ENCODE measurements at places on chromosomes 5 and 9. TPM values are rescaled to one million over a fixed set of nuclear protein-coding genes. Genes with fewer than 3 reads are reported as not detected.

- no peak overlapping the region for H3K4me3 ChIP-seq
- no peaks in the 10 kb centered on the region for H3K36me3 ChIP-seq
- no peak overlapping the region for H3K27ac ChIP-seq
- no peaks in the 10 kb centered on the region for H3K27me3 ChIP-seq
- H3K4me1 ChIP-seq: peaks cover 8% of the 10 kb centered on the region
- no peak for DNase-seq
Observed at GRCh38 chr5:151214614-151215545, 9.0 kb downstream of the CCDC69 start.

DNA sequence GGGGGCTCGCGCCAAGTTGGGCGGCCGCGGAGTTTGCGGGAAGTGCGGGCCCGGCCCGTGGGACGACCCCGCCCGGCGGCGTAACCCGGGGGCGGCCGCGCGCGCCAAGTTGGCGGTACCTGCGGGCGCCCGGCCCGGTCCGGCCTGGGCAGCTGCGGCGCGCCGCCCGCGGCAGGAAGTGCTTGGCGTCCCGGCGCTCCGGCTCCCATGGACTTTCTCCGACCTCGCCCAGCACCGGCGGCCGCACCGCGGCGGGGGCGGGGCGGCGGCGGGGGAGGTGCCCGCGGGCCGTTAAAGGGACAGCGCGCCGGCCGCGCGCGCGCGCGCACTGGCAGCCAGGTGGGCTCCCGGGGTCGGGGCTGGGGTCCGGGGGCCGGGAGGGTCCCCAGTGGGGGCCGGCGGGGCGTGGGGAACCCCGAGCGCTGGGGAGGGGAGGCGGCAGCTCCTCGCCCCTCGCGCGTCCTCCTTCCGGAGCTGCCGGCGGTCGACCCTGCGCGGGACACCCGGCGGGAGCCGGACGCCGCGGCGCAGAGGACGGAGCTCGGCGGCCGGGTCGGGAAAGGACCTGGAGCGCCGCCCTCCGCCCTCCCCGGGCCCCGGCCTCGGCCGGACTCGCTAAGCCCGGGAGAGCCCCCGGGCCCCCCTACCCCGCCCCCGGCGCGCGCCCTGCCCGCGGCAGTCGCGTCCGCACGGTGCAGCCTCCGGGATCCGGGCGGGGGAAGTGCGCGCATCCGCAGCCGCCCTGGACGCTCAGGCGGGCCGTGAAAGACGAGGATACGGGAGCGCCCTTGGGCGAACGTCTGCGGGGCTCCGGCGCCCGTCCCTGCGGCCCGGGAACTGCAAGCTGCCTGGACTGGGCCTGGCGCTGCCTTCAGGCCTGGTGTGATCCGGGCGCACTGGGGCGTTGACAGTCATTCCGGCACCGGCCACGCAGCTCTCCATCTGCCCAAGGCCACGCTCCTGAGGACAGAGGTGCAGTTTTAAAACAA, at the start of gene NACC2:
NACC2 (minus strand) TSS at position 220 of the 989 bp plus-strand sequence. CDS start 44,768 bp downstream, outside the sequence.
- DNase-seq: no peak
- no peaks in the 10 kb centered on the region for H3K27me3 ChIP-seq
- H3K36me3 ChIP-seq: no peaks in the 10 kb centered on the region
- H3K27ac ChIP-seq: peak within 1 kb of the TSS; percentile 94

The OR2V2 gene
- total RNA-seq: not detected

DNA sequence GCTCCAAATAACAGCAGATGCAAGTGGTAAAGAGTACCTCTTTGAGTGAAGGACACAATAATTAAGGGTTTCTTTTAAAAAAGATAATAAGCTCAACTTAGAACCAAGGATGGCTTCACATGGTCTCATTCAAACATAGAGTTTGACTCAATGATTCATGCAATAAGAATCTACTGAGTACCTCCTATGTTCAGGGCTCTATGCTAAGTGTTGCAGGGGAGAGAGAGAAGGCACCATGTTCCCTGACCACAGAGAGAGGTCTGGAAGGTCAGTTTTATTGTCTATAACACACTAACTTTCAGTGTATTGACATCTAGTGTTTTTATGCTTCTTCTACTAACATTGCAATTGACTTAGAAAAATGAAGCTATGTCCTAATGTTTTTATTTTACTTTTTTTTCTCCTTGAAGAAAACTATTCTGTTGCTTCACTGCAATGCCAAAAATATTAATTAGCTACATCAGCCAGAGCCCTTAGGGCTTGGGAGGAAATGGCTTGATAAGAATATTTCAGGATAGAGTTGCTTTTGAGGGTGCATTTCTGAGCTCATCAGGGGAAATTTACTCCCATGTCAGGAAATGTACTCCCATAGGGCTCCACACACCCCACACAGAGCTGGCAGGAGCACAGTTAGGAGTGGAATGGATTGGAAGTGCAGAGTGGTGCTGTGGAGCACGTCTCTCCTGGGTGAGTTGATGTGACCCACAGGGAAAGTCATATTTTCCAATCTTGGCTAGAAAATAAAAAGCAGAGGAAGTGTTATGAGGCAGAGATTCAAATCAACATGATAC, 106.6 kb downstream of the PDE8B start:
- no peak overlapping the region for H3K27ac ChIP-seq
- H3K4me1 ChIP-seq: peaks cover 5% of the 10 kb centered on the region
- H3K27me3 ChIP-seq: no peaks in the 10 kb centered on the region
- H3K36me3 ChIP-seq: no peaks in the 10 kb centered on the region

- no peaks in the 10 kb centered on the region for H3K27me3 ChIP-seq
- no peaks in the 10 kb centered on the region for H3K4me1 ChIP-seq
- H3K4me3 ChIP-seq: no peak overlapping the region
- no peaks in the 10 kb centered on the region for H3K36me3 ChIP-seq
- H3K27ac ChIP-seq: no peak overlapping the region
Observed at GRCh38 chr5:162769019-162769418, 668.4 kb upstream of the CCNG1 start.

The NADK2 gene
- total RNA-seq: 31.5 TPM

The PRR16 gene
- 25.5 TPM for total RNA-seq

DNA sequence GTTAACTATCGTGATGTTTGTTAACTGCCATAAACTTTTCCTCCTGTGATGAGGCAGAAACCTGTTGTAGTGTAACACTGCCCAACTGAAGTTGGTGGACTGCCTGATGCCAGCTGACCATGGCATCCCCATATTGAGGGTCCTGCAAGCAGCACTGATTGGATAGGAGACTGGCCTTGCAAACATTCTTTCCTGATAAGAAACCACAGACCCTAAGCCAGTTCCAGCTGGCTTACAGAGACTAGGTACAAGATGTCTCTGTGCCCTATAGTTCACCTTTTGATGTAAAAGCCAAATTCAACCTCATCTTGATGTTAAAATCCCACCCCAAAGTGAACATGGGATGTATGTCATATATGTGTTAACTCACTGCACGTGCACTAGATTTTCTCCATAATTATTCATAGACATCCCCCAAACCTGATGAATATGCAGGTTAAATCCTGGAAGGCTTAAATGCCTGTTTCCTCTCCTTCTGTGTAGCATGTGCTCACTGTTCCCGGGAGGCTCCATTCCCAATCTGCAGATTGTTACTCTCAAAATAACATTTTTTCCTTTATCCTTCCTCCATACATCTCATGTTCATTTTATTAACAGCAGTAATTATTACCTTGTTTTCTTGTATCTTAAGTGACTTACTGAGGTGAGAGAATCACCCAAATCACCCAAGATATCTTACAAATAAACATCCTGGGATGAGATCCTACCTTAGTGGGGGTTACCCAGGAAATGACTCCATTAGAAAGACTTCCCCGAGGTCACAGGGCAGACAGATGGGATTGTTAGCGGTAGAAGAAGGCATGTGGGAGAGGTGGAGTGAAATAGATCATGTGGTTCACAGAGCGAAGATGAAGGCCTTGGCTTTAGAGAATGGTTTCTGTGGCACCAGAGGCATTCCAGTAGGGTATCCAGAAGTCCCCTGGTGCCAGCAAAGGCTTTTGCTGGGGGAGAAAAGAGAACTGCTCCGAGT, 566.7 kb downstream of the CCDC171 start:
- H3K36me3 ChIP-seq: no peaks in the 10 kb centered on the region
- no peak overlapping the region for H3K27ac ChIP-seq
- no peaks in the 10 kb centered on the region for H3K27me3 ChIP-seq

The CATSPER3 gene
- total RNA-seq: not detected

- H3K27me3 ChIP-seq: no peaks in the 10 kb centered on the region
- no peak for DNase-seq
- no peak overlapping the region for H3K4me3 ChIP-seq
- no peaks in the 10 kb centered on the region for H3K36me3 ChIP-seq
- no peak overlapping the region for H3K27ac ChIP-seq
Observed at GRCh38 chr9:105535920-105536668, 21.8 kb upstream of the FKTN start.

- no peak overlapping the region for H3K27ac ChIP-seq
- H3K36me3 ChIP-seq: no peaks in the 10 kb centered on the region
- no peak overlapping the region for H3K4me3 ChIP-seq
- no peak for DNase-seq
- no peaks in the 10 kb centered on the region for H3K4me1 ChIP-seq
Observed at GRCh38 chr5:96871027-96871399, 5.3 kb upstream of the ERAP2 start.

The CRHBP gene
- 3.2 TPM for total RNA-seq

DNA sequence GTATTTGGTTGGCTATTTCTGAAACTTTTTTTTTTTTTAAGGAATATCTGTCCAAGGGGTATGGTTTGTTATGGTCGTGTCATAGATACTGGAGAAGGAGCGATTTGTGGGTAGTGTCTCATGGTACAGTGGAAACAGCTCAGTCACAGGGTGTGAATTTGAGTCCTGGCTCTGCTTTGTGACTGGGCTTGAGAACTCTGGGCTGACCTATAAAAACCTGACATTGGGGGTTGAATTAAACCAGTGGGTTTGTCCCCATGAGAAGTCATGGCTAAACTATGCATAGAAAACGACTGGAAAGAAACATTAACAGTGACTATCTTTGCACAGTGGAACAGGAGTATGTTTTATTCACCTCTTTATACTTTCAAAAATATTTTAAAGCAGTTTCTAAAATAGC, 54.7 kb downstream of the MACROH2A1 start:
- no peak overlapping the region for H3K27ac ChIP-seq
- peaks cover 53% of the 10 kb centered on the region for H3K36me3 ChIP-seq
- H3K27me3 ChIP-seq: no peaks in the 10 kb centered on the region
- no peaks in the 10 kb centered on the region for H3K4me1 ChIP-seq

- H3K27me3 ChIP-seq: no peaks in the 10 kb centered on the region
- H3K27ac ChIP-seq: no peak overlapping the region
- H3K4me3 ChIP-seq: no peak overlapping the region
- DNase-seq: no peak
- H3K36me3 ChIP-seq: no peaks in the 10 kb centered on the region
Observed at GRCh38 chr5:153907170-153907775, 131.4 kb downstream of the FAM114A2 start.

The MSX2 gene
- total RNA-seq: 2.0 TPM

GRCh38 chr5:158722940-158723339, 376.8 kb downstream of the EBF1 start:
- peaks cover 50% of the 10 kb centered on the region for H3K4me1 ChIP-seq
- DNase-seq: no peak
- H3K4me3 ChIP-seq: no peak overlapping the region

The PCSK1 gene
- total RNA-seq: 3.2 TPM

DNA sequence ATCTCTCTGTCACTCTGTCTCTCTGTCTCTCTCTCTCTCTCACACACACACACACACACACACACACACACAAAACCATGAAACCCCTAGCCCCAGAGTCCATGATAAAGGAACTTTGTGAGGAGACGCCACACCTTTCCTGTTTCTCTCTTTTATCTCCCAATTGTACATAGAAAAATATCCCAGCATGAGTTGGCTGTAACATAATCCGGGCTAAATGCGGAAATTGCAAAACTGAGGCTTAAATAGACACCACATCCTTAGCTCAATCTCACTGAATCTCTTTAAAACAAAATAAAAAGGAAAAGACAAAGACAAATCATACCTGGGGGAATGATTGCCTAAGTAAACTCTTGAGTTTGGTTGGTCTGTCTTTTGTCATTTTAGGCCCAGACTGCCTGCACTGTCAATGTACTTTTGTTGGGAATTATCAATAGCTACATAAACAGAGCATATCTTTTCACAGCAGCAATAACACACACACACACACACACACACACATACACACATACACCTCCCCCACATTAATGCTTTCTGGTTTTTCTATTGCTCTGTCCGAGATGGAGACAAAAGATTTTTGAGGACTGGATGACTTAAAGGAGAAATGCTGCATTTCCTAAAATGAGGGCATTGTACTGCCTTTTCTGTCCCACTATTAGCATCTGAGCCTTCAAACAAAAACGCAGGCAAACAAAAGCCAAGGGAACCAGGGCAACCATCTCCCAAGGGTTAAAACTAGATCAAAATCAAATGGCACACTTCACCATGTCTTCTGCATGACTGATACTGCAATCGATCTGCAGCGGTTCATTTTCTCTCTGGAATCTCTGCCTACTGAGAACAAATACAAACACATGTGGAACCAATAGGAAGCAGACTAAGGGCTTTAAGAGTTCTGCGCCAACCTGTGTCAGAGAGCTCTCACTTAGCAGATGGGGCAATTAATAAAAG, 321.5 kb downstream of the NFIB start:
- no peaks in the 10 kb centered on the region for H3K36me3 ChIP-seq
- DNase-seq: no peak
- no peaks in the 10 kb centered on the region for H3K27me3 ChIP-seq
- peaks cover 34% of the 10 kb centered on the region for H3K4me1 ChIP-seq
- H3K27ac ChIP-seq: no peak overlapping the region

GRCh38 chr9:95874989-95875304, 544 bp upstream of the ERCC6L2 start:
- H3K4me1 ChIP-seq: peaks cover 12% of the 10 kb centered on the region
- H3K4me3 ChIP-seq: no peak overlapping the region
- no peak overlapping the region for H3K27ac ChIP-seq
- DNase-seq: peak; percentile 6

GRCh38 chr5:138927979-138928378, 52.8 kb upstream of the LRRTM2 start:
- no peak for DNase-seq
- H3K4me3 ChIP-seq: no peak overlapping the region
- no peaks in the 10 kb centered on the region for H3K27me3 ChIP-seq
- H3K27ac ChIP-seq: peak overlapping the region; percentile 66
- H3K36me3 ChIP-seq: peaks cover 58% of the 10 kb centered on the region
- peaks cover 33% of the 10 kb centered on the region for H3K4me1 ChIP-seq

DNA sequence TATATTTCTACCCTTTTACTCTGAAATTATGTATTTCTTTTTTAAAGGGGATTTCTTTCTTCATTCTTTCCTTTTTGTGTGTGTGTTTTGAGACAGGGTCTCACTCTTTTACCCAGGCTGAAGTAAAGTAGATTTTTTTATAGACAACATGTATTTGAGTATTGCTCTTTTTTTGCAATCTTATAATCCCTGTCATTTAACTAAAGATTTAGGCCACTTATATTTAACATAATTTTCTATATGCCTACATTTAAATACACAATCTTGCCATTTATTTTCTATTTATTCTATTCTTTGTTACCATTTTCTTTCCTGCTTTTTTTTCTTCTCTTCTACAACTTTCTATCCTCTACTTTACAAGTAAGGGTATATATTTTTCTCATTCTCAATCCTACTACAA, 416.0 kb upstream of the IRX2 start:
- no peak overlapping the region for H3K27ac ChIP-seq
- H3K27me3 ChIP-seq: no peaks in the 10 kb centered on the region
- DNase-seq: no peak
- H3K4me1 ChIP-seq: no peaks in the 10 kb centered on the region
- H3K4me3 ChIP-seq: no peak overlapping the region

DNA sequence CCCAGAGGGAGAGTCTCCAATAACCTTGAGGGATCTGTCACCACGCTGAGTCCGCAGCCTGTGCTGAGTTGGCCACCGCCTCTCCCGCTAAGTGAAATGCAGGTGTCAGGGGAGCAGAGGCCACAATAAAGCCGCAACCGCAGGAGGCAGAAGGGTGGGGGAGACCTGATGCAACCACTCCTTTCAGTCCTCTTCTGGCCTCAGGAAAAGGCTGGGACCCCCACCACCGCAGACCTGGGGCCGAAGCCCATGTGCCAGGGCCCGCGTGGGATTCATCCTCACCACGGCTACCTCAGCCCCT, 576 bp downstream of the MAP1B start:
- no peaks in the 10 kb centered on the region for H3K27me3 ChIP-seq
- no peaks in the 10 kb centered on the region for H3K36me3 ChIP-seq
- peaks cover 6% of the 10 kb centered on the region for H3K4me1 ChIP-seq
- no peak for DNase-seq
- H3K4me3 ChIP-seq: peak overlapping the region; percentile 77

Data from thoracic aorta (tissue), 2 donors.